Immature natural killer cell (primary cell): ENCODE measurements at places on chromosomes 6 and 20. TPM values are rescaled to one million over a fixed set of nuclear protein-coding genes. Genes with fewer than 3 reads are reported as not detected.

DNA sequence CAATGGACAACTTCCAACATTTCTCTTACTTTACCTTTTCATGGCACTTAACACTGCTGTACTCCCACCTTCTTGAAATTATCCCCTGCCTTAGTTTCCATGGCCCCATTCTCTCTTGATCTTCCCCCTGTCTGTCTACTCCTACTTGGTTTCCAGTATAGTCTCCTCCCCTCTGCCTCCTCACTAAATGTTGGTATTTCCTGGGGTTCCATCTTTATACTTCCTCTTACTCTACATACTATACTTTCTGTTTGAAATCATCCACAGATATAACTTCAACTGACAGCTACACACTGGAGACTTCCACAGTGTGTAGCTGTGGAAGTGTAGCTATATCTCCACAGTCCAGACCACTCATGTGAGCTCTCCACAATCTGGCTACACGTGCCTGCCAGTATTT, 13.5 kb downstream of the ZHX3 start:
- DNase-seq: no peak

DNA sequence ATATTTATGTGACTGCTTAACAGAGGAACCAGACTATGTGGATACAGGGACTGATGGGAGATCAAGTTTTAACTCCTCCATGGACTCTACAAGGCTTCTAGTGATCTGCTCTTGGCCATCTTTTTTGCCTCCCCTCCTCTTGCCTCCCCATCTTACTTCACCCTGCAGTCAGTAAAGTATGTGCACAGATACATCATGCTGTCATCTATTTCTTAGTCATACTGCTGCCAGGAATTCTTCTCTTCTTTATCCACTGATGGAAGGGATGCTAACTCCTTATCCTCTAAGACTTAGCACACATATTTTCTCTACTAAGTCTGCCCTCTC, 27.6 kb upstream of the FAM83C start:
- no peak for DNase-seq

- DNase-seq: no peak
Measured at GRCh38 chr6:3349388-3350251, 90.9 kb downstream of the PSMG4 start.

DNA sequence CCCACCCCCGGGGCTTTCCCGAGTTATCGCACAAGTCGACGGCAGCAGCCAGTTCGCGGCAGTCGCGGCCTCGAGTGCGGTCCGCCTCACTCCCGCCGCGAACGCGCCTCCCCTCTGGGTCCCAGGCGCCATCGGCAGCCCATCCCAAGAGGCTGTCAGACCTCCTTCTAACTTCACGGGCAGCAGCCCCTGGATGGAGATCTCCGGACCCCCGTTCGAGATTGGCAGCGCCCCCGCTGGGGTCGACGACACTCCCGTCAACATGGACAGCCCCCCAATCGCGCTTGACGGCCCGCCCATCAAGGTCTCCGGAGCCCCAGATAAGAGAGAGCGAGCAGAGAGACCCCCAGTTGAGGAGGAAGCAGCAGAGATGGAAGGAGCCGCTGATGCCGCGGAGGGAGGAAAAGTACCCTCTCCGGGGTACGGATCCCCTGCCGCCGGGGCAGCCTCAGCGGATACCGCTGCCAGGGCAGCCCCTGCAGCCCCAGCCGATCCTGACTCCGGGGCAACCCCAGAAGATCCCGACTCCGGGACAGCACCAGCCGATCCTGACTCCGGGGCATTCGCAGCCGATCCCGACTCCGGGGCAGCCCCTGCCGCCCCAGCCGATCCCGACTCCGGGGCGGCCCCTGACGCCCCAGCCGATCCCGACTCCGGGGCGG, 1.6 kb downstream of the GNAS start:
- DNase-seq: no peak

DNA sequence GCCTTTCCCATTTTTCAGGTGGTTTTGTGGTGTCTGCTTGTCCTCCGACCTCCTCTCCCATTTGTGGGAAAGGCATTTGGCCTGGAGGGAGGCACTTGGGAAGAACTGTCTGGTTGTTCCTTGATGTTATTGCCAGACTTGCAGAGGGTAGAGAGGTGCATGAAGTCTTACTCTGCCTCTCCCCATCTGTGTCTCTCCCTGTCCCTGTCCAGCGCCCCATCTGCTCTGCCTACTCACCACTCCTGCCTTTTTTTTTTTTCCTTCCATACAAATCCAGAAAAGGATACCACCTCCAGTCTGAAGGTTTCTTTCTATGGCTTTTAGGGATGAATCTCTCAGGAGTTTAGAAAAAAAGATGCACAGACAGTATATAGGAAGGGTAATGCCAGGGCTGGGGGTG, 19.8 kb downstream of the PPARD start:
- no peak for DNase-seq

Gene TCP11
- polyA plus RNA-seq: not detected

Gene SOX18
- polyA plus RNA-seq: not detected

Gene GMPR
- 7.0 TPM for polyA plus RNA-seq

Gene EFCAB8
- polyA plus RNA-seq: not detected

Gene BTNL2
- polyA plus RNA-seq: not detected

Gene SPEF1
- not detected for polyA plus RNA-seq
